NCI-H2081 treated with DMSO at 0.1 percent for 48 hours (cell line): ENCODE measurements at places on chromosomes 1 and 21.

DNA sequence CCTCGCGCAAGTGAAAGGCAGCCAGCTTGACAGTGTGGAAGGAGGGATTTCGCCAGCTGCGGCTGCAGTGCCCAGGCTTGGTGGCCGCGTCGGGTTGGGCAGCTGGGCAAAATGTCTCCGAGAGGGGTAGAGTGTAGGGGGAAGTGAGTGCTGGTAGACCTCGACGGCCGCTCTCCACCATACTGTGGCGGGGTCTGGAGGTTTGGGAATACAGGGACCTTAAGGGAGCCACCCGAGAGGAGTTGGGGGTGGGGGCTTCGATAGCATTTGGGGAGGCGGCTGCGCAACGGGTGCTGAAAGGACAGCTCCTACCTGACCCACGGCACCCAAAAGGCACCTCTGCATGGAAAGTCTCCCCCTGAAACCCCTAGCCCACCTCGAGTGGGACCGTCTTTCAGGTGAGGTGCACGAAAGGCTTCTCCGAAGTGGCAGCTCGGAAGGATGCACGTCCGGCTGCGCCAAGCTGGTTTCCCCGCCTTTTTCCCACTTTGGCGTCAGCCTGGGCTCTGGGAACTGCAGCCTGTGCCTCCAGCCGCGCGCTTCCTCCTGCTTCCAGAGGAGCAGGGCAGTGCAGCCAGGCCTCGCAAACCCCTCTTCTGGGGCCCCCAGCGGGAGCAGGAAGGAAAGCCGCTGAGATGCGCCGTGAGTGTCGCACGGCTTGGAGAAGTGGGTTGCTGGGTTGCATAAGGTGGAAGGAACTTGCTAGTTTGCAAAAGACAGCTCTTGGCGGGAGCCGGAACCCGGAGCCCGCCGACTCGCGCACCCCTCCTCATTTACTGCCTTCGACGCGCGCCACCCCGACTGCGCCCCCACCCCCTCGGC is 531 bp upstream of the HMGN2 start:
- no peak for DNase-seq

- DNase-seq: no peak
Observed at GRCh38 chr21:44024887-44025353, 12.8 kb downstream of the TRAPPC10 start.

- DNase-seq: no peak
Observed at GRCh38 chr1:41662061-41662764, 177.7 kb upstream of the EDN2 start.

DNA sequence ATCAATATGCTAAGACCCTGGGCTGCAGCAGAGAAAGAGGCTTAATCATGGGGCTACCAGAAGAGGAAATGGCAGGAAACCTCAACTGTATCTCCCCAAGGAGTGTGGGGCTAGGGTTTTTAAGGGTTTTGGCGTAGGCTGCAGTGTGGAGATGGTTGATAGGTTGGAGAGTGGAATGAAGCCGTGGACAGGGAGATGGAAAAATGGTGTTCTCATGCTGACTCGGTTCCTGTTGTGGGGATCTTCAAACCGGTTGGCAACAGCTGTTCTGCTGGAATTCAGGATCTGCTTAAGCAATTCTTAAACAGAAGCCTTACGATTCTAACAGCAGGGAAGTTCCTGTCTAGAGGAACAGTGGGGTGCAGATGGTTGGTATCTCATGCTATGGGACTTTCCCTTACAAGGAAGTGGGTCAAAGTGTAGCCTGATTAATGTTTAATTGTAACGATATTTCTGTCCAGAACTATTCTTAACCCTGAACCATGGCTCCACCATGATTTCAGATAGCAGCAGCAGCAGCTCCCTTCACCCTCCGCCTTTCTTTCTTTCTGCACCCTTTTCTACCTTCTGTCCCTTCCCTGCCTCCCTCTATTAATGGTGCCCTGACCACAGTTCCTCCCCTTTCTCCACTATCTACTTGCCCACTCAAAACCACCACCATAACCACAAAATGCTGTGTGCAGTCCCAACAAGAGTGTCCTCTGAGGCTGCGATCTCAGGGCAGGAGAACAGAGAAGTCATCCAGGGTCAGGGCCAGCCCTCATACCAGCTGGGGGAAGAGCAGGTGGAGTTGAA is 30.8 kb downstream of the RSPH1 start:
- no peak for DNase-seq

DNA sequence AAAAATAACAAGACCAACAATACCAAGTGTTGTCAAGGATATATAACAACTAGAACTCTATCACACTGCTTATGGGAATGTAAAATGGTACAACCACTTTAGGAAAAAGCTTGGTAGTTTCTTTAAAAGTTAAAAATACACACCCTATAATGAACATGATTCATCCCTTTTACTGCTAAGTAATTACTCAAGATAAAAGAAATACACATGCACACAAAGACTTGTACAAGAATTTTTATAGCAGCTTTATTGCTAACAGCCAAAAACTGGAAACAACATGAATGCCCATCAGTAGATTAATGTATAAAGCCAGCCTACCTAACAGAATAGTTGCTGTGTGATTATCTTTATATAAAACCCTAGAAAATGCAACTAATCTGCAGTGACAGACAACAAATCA is 10.5 kb upstream of the ZNF644 start:
- no peak for DNase-seq

DNA sequence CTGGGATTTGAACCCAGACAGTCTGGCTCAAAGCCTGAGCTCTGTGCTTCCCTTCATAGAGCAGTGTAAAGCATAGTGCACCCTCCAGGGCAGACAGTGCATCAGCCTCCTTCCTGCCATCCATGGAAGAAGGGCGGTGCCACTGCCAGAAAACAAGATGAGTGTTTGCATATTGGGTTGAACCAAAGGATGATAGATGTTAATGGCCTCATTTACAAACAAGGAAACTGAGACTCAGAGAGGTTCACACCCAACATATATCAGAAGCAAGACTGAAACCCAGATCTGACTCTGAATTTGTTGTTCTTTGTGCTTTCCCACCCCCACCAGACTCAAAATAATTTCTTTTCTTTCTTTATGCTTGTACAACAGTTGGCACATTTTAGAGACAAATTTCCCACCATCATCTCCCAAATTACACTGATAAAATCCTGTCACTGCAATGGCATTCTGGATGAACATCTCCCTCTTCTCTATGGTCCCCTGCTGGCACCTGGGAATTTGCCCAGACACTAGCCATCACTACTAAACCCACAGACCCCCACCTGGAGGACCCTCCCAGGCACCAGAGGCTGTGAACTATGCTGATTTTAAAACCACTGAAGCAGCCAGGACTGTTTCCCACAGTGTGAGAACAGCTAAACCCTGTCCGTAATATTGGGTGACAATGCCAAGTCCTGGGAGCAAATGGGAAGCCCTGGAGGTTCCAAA is 45.4 kb upstream of the MPZL1 start:
- no peak for DNase-seq

DNA sequence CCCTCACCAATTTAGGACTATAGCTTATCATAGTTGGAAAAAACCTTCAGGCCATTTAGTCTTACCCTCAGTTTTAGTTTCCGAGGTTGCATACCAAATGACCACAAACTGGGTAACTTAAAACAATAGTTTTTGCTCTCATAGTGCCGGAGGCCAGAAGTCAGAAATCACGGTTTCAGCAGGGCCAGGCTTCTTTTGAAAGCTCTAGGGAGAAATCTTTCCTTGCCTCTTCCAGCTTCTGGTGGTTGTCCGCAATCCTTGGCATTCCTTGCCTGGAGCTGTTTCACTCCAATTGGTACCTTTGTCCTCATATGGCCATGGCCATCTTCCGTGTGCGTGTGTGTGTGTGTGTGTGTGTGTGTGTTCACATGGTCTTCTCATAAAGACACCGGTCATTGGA is 12.4 kb upstream of the PLXNA2 start:
- no peak for DNase-seq

- no peak for DNase-seq
Observed at GRCh38 chr21:44962403-44962966, 22.7 kb downstream of the SLX9 start.

GRCh38 chr1:47572731-47573430 is 135.0 kb downstream of the FOXD2 start:
- no peak for DNase-seq

DNA sequence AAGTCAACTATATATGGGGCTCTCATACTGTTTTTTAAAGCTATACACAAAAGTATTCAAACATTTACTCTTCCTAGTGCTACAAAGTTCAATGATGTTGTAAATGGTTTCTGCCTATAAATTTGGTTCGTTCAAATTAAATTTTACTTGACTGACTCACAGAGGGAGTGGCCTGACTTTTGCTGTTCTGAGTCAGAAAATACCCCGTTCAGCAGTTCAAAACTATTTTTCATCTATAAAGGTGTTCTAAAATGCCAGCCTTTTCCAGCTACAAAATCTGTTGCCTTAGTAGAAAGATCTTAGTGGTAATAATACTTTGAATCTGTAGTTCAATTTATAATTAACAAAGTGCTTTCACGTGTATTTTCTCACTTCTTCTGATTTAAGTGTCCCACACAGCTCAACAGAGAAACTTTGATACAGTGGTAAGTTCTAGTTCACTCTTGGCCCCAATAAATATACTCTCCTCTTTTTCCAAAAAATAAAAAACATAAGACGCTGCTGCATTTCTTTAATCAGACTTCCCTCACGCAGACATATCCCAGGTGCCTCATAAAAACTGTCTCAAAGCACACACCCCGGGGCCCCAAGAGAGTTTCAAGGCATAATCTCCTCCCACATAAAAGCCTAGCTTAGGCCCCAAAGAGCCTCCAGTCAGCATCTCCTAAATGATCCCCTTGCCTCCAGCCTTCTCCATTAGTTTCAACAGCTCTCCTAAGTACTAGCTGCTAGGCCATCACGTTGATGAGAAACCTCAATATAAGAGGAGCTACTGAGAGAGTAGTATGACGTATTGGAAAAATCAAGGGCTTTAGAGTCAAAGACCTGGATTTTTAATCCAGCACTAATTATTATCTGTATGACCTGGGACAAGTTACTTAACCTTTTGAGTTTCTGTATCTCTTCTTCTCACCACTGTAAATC is 3.2 kb downstream of the PTP4A2 start:
- no peak for DNase-seq

- DNase-seq: no peak
Observed at GRCh38 chr21:35291973-35292627, 243.0 kb upstream of the RUNX1 start.

GRCh38 chr1:119276558-119276957 is 92.0 kb upstream of the HAO2 start:
- DNase-seq: no peak

GRCh38 chr1:53591924-53592323 is 132.7 kb downstream of the DMRTB1 start:
- no peak for DNase-seq

GRCh38 chr1:12714710-12715475 is 1.0 kb upstream of the AADACL3 start:
- DNase-seq: no peak

DNA sequence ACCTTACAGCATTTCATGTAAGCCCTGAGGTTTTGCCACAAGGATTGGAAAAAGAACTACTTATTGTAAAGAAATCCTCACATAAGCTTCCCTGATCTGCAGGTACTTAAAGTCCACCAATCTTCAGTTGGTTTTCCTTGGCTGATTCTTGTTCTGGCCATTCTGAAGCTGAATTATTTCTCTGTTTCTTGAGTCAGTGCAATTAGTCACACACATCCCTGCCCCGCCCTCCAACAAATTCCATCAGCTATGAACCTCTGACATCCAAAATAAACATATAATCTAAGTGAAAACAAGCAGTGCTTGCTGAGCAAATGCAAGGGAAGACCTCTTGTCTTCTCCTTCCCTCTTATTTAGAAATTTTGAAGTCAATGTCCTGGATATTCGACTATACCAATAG is 8.2 kb upstream of the FNDC7 start:
- no peak for DNase-seq

DNA sequence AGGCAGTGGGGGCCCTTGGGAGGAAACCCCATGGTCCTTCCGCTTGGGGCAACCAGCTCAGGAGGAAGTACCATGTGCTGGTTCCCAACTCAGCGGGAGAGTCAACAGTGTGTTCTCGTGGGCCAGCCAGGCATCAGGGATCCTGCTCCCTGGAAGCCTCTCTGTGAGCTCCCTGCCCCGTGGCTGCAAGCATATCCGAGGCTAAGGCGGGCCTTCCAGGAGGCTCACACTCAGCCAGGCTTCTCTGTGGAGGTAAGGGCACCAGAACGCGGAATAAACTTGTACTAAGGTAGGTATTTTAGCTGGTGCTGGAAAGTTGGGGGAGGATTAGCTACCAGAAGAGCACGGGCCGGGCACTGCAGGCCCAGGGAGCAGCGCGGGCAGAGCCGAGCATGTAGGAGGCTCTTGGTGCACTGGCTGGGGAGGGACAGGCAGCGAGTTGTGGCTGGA is 74.7 kb upstream of the POU3F1 start:
- DNase-seq: no peak

GRCh38 chr21:29007135-29007534 is 12.0 kb downstream of the RWDD2B start:
- DNase-seq: no peak

DNA sequence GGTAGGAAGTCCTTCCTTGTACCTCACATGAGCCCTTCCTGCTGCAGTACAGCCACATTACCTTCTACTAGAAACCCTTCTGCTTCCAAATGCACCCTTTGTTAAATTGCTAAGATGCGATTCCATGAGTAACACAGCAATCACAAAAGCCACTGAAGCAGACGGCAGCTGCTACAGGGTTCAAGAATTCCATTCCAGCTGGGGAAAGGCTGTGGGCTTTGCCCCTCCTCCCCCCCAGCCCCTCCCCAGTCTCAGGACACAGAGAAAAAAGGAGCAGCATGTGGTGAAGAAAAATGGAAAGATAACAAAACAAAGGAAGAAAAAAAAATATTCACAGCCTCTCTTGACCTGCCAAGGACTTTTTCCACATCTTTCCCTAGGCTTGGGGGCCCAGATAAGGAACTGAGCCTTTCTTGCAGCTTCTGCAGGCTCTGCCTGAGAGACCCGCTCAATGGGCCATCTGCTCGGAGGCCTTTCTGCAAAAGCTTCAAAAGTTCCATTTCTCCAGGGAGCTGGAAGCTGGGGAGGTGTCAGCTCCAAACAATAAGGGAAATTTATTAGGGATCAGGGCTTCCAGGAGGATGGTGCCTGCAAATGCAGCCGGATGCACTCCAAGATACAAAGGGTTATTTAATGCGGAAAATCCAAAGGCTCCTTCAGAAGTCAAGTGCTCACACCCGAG is 72.1 kb downstream of the SYT2 start:
- no peak for DNase-seq

- no peak for DNase-seq
Observed at GRCh38 chr1:110266834-110267233, 56.7 kb downstream of the KCNC4 start.

GRCh38 chr1:231313661-231314060 is 24.0 kb downstream of the EXOC8 start:
- no peak for DNase-seq
